Femur (tissue), 1 donor: ENCODE measurements at places on chromosomes 16 and 17.

GRCh38 chr16:23694644-23695373 lies 16.1 kb downstream of the PLK1 start:
- DNase-seq, result peak; percentile 44

DNA sequence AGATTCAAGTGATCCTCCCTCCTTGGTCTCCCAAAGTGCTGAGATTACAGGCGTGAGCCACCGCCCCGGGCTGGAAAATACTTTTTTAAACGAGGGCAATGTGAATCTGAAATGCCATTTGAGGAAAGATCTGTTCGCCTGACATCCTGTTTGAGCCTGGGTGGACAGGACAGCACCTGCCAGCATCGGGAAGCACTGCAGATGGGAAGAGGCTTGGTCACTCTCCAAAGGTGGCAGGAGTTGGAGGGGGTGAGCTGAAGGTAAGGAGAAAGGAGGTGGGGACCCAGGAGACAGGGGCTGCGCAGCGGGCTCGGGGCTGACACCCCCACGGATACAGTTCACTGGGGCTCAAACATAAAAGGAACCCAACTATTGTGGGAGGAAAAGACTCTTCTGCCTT lies 3.9 kb upstream of the BIRC5 start:
- no peak for DNase-seq

DNA sequence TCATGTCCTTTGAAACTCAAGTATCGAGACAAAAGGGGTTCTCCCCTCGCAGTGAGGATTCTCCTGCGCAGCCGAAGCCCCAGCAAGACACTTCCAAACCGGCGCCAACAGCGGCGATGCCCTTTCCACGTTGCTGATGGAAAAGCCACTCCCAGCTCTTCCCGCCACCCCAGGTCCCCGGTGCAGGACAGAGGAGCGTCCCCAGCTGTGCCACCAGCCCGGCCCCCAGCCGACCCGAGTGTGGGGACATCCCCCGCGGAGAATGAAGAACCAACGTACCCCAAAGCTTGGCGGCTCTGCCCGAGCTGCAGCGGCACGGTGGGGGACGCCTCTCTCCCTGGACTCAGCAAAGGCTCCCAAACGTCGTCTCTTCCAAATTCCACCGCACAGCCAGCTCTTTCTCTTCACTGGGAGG lies 573 bp downstream of the CHST6 start:
- peak; percentile 52 for DNase-seq

GRCh38 chr17:64520359-64520758 lies 13.6 kb downstream of the CEP95 start:
- no peak for DNase-seq

DNA sequence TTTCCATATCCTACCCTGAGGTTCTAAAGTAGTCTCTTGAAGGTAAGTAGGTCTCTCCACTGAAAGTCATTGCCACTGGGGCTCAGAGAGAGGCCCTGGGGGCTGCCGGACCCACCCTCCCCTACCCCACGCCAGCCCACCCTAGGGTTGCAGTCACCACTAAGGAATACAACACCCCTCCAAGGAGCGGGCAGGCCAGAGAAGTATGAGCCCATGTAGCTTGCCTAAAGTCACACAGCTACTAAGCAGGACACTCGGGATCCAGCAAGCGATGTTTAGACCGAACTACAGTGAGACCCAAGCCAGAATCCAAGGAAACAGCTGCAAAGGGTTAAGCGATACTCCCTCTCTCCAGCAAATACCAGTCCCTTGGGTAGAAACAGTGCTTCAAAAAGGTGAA lies 27.0 kb downstream of the C16orf78 start:
- DNase-seq, result no peak

DNA sequence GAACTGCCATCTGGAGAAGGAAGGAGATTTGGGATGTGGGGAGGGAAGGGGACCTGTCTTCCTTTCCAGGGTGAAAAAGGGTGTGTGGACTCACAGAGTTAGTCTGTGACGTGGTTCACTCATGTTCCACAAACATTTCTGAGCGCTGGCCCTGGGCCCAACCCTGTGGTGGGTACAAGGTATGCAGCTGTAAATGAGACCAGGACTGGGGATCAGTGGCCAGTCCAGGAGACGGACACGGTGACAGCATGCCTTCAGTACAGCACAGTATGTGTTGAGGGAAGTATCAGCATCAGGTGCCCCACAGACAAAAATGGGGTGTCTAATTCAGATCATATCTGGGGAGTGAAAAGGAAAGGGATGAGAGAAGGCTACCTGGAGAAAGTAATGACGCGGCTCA lies 5.5 kb upstream of the EPX start:
- DNase-seq, result no peak

DNA sequence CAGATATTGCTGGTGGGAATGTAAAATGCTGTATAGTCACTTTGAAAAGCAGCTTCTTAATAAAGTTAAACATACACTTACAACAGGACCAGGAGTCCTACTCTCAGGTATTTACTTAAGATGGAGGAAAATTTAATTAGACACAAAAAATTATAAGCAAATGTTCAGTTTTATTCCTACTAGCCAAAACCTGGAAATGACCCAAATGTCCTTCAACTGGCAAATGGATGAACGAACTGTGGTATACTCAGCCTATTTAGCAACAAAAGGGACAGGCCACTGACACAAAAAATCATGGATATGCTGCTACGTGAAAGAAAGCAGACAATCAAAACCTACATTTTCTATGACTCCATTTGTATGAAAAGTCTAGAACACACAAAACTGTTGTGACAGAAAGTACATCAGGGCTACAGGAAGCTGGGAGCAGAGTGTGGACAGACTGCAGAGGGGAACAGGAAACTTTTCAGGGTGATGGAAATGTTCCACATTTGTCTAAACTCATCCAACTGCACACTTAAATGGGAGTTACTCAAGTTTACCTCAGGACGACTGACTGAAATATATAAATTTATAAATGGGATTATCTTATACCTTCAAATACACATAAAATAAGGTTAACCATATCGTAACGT lies 49.3 kb upstream of the MNT start:
- DNase-seq, result no peak

DNA sequence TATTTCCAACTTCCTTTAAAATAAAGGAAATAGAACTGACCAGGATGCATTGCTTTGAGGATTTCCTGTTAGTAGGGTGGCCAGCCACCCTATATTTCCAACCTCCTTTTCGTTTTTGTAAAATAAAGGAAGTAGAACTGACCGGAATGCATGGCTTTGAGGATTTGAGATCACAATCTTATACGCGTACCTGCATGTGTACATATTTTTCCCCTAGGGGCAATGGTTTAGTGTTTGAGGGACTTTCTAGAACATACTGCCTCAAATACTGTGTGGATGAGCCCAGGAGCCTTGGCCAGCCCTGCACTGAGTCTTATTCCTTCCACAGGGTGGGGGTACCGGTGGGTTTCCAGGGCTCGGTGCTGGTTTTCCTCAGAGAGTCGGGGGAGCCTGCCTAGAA lies 25.6 kb downstream of the MAPK8IP3 start:
- DNase-seq, result no peak

GRCh38 chr17:50902372-50903353 lies 36.5 kb upstream of the TOB1 start:
- no peak for DNase-seq

- DNase-seq, result peak; percentile 49
These were observed 165.2 kb downstream of the VPS53 start for GRCh38 chr17:549177-550040.

- DNase-seq, result no peak
These were observed 86.0 kb upstream of the KIF2B start for GRCh38 chr17:53736516-53737240.

DNA sequence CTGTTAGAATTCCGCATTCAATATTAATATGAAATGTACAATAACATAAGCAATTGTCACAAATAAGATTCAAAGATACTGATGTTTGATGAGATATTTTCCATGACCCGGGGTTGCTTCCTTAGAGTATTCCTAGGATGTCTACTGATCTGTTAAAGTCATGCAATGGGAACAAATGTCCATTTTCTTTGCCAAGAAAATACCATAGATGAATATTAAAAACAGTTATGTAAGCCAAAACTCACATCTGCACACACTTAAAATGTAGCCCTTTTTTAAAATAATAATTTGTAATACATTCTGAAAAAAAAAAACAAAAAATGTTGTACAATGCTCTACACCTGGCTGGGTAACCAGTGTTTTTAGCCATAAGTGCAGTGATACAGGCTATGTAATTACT lies 259.4 kb upstream of the AXIN2 start:
- DNase-seq, result no peak

GRCh38 chr16:88584676-88585075 lies 14.5 kb downstream of the ZC3H18 start:
- no peak for DNase-seq

GRCh38 chr17:29145289-29146073 lies 34.7 kb downstream of the MYO18A start:
- DNase-seq, result peak; percentile 76

DNA sequence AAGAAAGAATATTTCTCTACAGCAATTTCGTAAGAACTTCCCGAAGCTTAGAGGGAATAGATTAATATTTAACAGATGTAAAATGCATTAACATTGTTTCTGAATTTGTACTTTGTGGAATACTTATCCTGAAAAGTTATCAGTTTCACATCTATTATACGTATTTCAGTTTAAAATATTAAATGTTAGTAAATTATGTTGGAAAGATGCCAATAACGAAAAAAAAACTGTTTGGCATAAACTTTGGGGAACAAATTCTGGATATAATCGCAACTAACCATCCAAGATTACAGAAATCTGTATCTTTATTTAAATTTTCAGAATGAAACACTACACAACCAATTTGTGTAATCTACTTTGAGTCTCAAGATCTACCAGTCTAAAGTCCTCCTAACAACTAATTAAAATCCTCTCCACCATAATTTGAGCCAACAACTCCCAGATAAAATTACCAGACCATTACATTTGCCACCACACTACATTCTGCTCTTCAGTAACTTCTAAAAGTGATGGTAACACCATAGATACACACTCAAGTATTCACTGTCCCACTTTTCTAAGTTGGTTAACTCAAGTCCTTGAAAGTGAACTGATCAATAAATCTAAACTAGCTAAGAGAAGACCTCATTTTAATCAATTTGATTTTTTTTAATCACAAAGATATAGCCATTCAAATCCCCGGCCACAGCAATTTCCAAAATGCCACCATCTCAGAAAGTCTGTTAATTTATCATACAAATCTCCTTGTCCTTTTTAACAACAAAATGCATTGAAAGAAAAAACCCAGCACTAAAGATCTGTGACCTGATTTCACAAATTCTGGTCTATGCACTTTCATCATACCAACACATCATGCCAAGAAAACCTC lies 2.0 kb downstream of the SIAH1 start:
- no peak for DNase-seq
